NK-92 treated with Interleukin-12 subunit alpha and Interleukin-12 subunit beta, amount 100 ng/mL, for 24 hours (cell line): ENCODE measurements at places on chromosomes 1 and 21.

GRCh38 chr21:30482130-30482529 lies 2.0 kb upstream of the KRTAP19-1 start:
- DNase-seq = no peak

GRCh38 chr1:74531796-74532195 lies 19.4 kb upstream of the LRRC53 start:
- no peak for DNase-seq

- peak; percentile 65 for DNase-seq
These were observed 13.0 kb downstream of the CCDC190 start for GRCh38 chr1:162847839-162848453.

GRCh38 chr1:8816831-8817411 lies 519 bp downstream of the RERE start:
- peak; percentile 31 for DNase-seq

GRCh38 chr1:8646189-8646588 lies 171.3 kb downstream of the RERE start:
- no peak for DNase-seq

DNA sequence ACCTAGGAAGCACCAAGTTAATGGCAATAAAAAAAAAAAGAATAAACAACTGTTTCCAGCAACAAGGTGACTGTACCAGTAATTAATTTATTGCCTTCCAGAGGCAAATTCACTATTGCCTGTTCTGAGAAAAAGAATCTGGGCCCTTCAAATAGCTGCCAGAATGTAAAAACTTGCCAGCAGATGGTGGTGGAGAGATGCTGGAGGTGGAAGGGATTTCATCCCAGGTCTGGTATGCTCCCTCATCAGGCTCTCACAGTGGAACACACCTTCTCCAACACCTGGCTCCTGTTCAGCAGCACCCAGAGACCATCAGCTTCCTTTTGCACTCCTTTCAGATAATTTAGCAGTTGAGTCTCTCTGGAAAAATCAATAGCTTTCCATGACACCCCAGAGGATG lies 792.9 kb upstream of the ADAMTS5 start:
- no peak for DNase-seq

GRCh38 chr1:3334366-3334765 lies 120.1 kb upstream of the ARHGEF16 start:
- no peak for DNase-seq

GRCh38 chr1:30437059-30437576 lies 286.3 kb downstream of the MATN1 start:
- DNase-seq = no peak

DNA sequence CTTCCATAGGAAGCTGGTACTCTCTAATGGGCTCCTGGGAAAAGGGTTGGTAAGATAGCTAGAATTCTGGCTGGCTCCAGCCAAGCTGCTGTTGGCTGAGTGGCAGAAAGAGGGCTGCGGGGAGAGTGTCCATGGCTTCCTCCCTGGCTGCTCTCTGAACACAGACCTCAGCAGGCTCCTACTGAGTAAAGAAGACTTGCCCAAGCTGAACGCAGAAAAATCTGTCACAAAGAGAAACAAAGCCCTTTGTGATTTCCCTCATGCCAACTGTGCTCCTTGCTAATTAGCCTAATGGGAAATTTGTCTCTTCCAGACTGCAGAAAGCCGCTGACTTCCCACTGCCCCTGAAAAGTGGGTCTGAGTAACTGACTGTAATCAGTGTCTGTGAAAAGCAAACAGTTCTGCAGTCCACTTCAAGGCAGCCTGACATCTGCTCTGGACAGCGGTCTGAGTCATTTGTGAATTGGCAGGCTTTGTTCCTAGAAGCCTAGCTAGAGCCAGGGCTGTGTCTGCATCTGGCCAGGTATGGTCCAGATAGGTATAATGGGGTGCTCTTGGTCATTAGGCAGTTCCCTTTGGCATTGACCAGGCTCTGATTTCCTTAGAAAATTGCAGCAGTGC lies 282.8 kb downstream of the ZNF648 start:
- DNase-seq = no peak

DNA sequence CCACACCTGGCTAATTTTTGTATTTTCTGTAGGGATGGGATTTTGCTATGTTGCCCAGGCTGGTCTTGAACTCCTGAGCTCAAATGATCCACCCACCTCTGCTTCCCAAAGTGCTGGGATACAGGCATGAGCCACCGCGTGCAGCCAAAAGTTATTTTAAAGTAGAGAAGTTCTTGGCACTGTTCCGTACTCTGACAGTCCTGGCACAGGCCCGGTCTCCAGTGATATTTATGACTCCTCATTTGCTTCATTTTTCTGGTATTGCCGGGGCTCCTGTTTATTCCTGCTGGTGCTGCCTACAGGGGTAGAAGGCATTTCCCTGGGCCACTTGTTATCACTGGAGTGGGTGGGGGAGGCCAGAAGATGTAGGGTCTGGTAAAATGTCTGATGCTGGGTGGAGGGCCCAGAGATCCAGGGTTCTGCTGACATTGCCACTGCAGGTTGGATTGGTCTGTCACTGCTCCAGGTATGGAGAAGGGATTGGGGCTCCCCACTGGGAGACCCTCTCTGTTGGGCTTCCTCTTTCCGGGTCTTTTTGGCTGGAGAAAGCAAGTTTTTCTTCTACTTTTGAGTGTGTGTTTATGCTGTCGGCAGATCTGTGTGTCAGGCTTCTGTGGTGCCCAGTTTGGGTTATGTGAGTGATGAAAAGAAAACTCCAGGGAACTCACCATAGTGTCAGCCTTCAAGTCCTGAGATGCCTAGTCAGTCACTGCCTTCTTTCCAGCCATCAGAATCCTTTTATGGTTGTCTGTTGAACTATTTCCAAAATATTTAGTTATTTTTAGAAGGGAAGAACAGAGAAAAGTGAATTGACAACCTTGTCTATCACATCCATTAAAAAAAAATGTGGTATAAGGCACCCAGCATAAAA lies 4.5 kb downstream of the MROH7 start:
- DNase-seq = no peak

DNA sequence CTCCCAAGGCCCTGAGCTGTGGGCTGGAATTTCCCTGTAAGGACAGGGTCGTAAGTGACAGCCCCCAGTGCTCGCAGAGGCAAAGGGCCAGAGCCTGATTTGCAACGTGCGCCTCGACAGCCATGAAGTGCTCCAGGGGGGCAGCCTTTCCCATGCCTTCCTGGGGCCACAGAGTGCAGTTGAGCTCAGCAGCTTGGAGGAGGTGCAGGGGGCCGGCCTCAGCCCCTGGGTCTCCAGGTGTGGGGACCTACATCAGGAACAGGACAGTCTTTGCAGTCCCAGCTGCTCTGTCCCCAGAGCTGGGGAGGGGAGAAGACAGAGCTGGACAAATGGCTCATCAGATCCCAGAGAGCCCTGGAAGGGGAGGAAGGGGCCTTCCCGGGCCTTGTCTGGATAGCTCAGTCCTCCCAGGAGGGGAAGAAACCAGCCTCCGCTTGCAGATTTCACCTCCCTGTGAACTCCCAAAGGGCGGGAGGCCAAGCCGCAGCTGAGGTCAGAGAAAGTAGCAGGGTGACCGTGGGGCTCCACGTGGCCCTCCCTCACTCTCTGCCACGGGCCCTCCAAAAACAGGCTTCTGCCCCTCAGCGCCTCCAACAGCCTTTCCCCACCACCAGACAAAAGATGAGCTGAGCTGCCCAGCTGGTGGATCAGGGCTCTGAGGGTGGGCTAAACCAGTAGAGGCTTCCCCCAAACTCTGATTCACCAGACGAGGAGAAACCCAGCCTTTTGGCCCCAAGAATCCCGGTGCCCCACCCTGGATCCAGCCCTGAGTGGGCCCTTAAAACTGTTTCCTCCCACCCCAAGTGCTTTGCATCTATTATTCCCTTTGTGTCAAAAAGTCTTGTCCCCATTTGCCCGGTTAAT lies 76.5 kb downstream of the DHRS3 start:
- DNase-seq = no peak
